Activated CD4-positive, alpha-beta T cell treated with anti-CD3 and anti-CD28 coated beads, Interleukin-2, Interleukin-4, amounts not matched to agents 100 ng/mL and 50 ng/mL, durations not matched to agents 16 hours and 8 hours (primary cell): ENCODE measurements at places on chromosomes 7 and 10.
A peak's percentile ranks its signal among the peaks of the same experiment; 100 is the strongest.

DNA sequence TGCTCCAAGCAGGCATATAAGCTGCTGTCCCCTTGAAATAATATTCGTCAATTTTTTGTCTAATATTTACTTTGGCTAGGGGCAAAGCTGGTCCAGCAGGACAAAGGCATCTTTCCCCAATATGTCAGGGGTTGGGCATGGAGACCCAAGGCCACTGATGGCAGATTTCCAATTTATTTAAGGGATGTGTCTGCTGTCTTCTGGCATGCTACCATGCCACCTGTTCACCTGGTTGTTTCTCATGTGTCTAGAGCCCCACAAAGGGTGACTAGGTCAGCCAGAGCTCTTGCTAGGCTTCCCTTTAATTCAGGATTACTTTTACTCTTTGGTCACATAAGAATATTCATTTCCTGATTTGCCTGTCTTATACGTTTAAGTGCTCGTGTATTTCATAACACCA, 22.1 kb upstream of the SYPL1 start:
- DNase-seq, result no peak

- no peak for DNase-seq
These were observed 253.0 kb upstream of the COBL start for GRCh38 chr7:51569581-51569980.

DNA sequence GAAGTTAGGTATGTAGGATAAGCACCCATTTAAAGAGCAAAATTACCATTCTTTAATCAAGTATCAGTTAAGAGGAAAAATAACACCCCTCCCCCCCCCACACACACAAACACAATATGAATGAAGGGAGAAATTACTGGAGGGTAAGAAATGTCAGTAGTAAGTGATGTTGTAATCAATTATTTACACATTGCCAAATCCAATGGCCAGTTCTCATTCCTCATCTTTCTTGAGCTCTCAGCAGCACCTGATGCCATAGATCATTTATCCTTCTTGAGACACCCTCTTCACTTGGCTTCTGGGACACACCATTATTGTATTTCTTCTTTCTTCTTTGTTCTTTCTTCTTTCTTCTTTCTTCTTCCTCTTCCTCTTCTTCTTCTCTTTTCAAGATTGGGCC, 33.7 kb upstream of the FAM3C start:
- no peak for DNase-seq

- DNase-seq, result no peak
These were observed 37.2 kb downstream of the NKX2-3 start for GRCh38 chr10:99569961-99570360.

DNA sequence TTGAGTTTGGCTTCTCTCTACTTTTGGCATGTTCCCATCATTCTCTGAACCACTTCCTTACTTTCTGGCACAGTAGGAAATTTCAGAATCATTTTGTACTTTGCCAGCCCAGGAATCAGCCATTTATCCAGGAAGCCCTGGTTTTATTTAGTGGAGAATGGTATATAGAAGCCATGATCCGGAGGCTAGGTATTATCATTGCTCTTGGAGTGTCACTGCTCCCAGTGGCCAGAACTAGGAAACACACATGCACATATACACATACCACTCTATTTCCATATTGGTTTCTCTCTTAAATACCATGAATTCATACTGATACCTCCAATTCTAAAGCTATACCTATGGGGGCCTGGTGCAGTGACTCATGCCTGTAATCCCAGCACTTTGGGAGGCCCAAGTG, 36.3 kb downstream of the SUFU start:
- peak; percentile 11 for DNase-seq

GRCh38 chr7:5443678-5444077, 20.0 kb upstream of the TNRC18 start:
- no peak for DNase-seq
